ENCODE measurements at places on chromosomes 7 and 10.

DNA sequence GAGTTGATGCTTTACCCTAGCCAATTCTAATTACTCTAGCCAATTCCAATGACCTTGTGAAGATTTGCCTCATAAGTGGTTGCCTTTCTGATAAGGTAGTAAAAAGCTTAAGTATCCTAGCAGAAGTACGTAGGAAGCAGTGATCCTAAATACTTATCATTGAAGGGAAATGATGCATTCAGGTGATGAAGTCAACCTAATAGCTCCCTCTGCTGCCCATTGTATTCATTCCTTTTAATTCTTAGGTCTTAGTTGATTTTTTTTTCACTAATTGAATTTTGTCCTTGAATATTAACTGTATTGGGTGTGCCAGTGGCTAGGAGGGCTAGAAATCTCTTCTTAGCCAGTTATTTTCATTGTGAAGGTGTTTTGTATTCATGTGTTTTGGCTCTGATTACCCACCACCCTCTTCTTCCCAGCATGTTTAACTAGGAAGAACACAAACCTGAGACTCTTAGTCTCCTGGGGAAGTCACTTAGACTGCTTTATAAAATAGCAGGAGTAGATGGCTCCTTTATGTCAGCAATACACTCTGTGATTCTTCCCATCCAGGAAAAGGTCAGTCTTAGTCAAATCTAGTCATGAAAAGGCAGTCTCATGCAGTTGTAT is 46.3 kb downstream of the PLEKHA8 start:
- DNase-seq: peak; percentile 43

- DNase-seq: no peak
Observed at GRCh38 chr7:21969822-21970221, 24.1 kb upstream of the CDCA7L start.

DNA sequence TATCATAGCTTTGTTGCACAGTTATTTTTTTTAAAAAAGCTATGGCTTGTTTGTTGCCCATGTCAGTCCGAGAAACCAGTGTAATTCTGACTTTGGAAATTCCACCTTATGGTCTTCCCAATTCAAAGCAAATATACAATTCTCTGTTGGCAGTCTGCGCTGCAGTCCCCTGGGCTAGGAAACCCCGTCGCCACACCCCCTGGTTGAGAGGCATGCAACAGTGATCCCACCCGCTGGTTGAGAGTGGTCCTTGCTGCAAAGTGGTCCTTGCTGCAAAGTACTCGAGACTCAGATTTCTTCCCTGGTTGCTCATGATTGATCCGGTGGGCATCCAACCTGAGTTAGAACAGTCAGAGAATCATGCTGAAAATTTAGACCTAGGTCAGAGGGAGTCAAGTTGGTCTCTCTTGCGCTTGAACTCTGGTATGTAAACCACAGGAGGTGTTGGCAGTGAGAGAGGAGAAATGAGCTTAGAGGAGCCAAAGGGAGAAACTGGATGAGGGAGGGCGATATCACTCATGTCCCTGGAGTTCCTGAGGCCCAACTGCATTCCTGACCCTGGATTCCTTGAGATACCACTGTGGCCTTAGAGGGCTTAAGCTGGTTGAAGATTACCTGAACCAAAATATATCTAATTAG is 45.0 kb upstream of the STK17A start:
- DNase-seq: peak; percentile 59

GRCh38 chr7:48759431-48760080 is 164.8 kb upstream of the CDC14C start:
- DNase-seq: no peak

- DNase-seq: no peak
Observed at GRCh38 chr10:98492763-98493162, 46.0 kb upstream of the HPS1 start.

DNA sequence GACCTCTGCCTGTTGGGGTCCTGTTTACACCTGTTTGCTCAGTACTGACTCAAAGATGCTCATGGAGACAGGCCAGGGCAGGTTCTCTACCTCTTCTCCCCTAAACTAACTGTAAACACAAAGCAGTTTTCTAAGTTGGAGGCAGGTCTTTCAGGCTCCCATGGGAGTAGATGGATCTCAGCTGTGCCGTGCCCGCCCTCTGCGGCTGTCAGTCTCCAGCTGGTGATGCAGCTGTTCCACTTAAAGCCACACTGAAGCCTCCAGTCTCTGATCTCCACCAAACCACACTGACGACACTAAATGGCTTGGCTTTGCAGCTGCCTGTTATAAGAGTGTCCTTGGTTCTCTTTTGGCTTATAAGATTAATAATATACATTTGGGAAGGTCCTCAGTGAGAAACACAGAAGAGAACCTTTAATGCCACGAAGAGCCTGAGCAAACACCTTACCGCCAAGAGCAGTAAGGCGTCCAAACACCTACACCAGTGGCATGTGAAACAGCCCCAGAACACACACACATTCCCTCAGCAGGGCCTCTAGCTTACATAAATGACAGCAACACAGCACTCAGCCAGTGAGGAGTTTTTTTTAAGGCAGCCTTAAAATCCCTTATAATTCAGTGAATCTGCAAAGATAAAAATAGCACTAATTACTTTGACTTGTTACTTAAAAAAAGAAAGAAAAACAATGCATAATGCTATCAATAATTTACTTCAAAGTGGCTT is 60.4 kb upstream of the KCNIP2 start:
- DNase-seq: no peak

GRCh38 chr7:31123726-31124125 is 71.6 kb downstream of the ADCYAP1R1 start:
- no peak for DNase-seq

GRCh38 chr7:116525298-116525912 is 569 bp downstream of the CAV1 start:
- no peak for DNase-seq

GRCh38 chr10:125982260-125982948 is 86.0 kb downstream of the FANK1 start:
- DNase-seq: peak; percentile 75

GRCh38 chr10:93876381-93876780 is 17.4 kb upstream of the SLC35G1 start:
- DNase-seq: peak; percentile 60

- no peak for DNase-seq
Observed at GRCh38 chr10:121696854-121697253, 98.6 kb upstream of the FGFR2 start.

DNA sequence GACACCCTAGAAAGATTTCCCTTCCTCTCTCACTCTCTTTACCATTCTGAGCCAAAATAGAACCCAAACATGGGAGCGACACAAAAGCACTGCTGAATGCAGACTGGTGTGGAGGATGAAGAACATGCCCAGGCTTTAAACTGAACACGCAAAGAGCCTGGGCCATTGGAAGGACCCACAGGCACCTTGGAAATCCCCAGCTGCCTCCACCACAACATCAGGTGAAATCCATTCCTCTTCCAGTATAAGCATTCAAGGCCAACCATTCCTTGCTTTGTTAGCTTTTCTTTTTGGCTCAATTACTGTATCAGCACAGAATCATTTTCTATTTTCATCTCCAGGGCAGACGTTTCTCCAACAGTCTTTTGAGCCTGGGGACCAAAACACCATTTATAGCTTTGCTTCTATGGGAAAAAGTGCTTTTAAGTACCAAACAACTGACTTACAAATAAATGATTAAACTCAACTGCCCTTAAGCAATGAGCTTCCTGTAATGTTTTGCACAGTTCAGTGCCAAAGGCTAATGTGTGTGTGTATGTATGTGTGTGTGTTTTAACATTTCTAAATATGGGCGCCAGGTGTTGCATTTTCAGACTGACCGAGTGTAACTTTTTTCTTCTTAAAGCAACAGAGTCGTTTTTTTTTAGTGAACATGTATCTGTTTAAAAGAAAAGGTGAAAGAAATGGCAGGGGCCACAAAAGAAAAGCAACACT is 16.2 kb upstream of the BLNK start:
- no peak for DNase-seq

GRCh38 chr7:46545790-46546189 is 624.7 kb upstream of the IGFBP3 start:
- peak; percentile 91 for DNase-seq

GRCh38 chr10:10197423-10197822 is 820.2 kb upstream of the CELF2 start:
- DNase-seq: no peak

- DNase-seq: no peak
Observed at GRCh38 chr10:31782701-31783100, 145.9 kb downstream of the ARHGAP12 start.

DNA sequence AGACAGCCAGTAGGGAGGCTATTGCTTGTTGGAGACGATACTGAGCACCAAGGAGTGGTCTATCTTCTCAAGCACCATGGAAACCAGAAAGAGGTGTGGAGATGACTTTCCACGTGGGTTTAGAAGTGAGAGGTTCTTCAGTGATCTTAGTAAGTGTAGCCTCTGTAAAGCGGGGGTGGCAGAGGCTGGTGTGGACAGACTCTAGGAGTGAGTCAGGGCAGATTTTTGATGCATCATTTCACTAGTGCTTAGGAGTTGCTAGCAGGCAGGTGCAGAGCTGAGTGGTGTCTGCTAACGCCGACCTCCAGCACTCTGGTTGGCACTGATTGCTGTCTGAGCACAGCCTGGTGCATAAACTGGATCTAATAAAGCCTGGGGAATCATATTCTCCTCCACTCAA is 78.4 kb upstream of the ADO start:
- no peak for DNase-seq

DNA sequence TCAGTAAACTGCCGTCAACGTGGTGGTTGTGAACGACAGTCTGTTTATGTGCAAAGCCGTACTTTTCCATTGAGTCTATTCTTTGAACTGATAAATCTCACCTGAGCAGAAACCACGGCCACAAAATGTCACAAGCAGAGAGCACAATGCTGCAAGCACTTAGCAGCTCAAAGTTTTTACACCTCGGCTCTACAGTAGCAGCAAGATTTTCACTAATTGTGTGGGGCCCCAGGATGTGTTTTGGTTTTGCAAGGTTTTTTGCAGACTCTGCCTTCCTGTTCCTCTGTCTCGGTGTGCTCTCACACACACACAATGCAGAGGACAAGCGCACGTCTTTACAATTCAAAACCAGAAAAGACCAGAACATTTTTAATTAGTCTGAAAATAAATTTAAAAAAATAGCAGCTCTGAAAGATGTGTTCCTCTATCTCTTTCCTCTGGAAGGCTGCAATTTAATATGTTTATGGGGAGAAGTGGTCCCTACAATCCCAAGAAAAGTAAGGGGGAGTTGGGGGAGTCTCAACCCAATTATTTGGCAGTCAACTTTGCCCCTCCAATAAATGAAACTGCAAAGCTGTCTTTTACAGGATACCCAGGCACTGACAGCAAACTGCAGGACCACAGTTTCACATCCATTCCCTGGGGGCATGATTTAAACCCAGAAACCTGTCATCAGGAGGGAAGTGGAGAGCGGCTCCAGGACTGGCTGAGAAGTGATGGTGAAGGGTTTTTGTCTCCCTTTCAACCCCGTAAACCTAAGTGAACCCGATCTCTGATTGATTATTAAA is 73.8 kb upstream of the SFMBT2 start:
- no peak for DNase-seq

GRCh38 chr10:58781873-58782488 is 269.3 kb downstream of the BICC1 start:
- DNase-seq: peak; percentile 59

All from fibroblast of skin of right biceps (primary cell).